NCI-H1694 (cell line): ENCODE measurements at places on chromosomes 1 and 21.
A peak's percentile ranks its signal among the peaks of the same experiment; 100 is the strongest.

- DNase-seq = no peak
Measured at GRCh38 chr1:151164732-151165280, 896 bp downstream of the LYSMD1 start.

GRCh38 chr1:88191917-88192316, 492.2 kb upstream of the PKN2 start:
- no peak for DNase-seq

DNA sequence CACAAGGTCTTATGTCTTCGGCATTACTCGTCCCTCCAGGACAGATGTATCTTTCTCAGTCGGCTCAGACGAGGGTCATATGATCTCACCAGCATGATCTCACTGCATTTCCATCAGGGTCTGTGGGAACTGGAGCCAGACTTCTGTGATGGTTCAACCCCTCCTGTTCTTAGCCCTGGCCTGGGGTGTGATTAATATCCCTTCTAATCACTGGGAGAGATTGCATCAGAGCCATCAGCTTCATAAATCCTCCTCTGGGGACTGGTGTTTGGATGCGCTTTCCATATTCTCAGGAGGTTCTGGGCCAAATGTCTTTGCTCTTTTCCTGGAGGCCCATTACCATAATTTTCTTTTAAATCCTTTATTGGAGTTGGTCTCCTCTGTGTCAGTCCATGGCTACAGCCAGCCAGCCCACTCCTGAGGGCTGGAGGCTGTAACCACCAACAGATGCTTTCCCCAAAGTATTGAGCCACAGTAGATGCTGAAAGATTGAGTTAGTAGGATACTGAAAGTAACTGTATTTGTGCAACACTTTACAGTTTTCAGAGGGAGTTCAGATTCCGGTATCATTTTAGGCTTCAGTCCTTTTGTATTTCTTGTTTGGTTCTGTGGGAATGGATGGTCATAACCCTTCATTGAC, 20.0 kb downstream of the CACNA1E start:
- DNase-seq = no peak

- DNase-seq = no peak
Measured at GRCh38 chr1:41902159-41902577, 16.6 kb downstream of the HIVEP3 start.

- DNase-seq = no peak
Measured at GRCh38 chr1:12480748-12481362, 137.2 kb downstream of the DHRS3 start.

DNA sequence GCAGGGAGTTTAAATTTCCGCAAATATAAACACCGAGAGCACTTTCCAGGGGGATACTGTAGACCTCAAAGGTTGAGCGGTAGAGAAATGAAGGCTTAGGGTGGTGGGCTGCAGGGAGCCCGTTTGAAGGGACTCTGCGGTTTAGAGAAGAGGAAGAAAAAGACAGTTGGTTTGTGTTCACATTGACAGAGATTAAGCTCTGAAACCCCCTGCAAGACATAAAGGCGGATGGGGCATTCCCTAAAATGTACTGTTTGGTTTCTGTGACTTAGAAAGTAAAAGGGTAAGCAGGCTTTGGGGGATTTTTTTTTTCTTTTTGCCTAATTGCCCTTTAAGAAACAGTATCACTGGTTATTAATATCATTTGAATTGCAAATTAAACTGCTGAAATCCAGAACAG, 1.3 kb downstream of the KAZN start:
- DNase-seq = no peak

DNA sequence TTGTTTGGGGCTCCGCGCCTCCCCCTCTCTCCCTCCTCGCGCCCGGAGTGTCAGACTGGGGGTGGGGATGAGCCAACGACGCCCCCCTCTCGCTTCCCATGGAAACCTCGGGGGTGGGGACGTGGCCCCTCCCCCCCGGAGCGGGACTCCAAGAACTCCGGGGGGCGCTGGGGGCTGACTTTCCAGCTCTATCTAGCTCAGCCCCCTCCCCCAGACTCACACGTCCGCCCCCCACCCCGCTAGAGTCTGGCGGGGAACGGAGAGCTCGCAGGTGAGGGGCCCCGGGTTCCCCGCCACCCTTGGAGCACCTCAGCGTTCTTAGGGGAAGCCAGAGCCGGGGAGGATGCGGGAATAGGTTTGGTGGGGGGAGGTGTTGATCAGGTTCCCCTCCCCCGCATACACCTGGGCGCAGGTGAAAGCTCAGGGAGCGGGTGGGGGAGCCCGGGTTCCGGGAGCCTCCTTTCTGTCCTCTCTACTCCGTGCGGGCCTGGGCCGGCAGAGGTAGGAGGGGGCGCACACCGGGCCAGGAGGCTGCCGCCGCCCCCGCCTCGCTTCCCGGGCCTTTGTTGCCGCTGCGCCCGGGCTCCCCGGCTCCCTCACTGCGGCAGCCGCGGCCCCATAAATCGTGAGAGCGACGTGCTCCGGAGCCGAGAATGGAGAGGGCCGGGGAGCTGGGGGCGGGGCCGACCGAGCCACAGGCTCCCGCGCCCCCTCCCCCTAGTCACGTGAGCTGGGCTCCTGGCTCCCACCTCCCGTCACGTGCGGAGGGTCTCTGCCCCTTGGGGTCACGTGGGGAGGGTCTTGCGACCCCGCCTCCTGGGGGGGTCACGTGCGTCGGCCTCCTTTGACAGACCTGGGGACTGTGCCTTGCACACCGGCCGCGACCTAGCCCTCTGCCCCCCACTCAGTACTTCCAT, 1.9 kb downstream of the EFNA3 start:
- peak; percentile 96 for DNase-seq

DNA sequence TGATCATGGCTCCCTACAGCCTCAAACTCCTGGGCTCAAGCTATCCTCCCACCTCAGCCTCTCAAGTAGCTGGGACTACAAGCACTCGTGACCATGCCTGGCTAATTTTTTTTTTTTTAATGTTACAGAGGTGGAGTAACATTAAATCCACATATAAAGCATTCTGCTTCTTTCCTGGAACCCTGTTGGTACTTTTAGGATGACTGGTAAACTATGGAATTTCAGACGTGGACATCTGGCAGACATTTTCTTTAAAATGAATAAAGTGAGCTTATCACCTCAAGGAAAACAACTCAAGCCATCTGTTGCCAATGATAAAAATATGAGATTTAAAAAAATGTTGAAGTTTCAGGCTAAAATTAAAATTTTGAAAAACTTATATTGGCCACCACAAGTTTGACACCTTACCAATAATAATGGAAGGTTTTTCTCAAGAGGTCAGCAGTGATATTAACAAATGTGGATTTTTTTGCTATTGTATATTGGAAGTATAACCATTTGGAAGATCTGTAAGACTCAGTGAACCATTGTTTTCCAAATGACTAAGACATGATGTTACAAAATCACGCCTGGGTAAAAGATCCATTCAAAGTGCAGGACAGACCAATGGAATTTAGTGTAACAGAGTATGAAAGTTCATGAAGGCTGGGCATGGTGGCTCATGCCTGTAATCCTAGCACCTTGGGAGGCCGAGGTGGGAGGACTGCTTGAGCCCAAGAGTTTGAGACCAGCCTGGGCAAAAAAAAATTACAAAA, 52.7 kb upstream of the EIF4G3 start:
- DNase-seq = no peak

- no peak for DNase-seq
Measured at GRCh38 chr1:203299169-203299568, 6.2 kb upstream of the BTG2 start.
